ENCODE measurements at places on chromosomes 12 and 14.

- DNase-seq = no peak
Measured at GRCh38 chr12:99453836-99454538, 193.6 kb upstream of the GARIN6 start.

- no peak for DNase-seq
Measured at GRCh38 chr14:20204721-20205120, 14.0 kb downstream of the OR11G2 start.

DNA sequence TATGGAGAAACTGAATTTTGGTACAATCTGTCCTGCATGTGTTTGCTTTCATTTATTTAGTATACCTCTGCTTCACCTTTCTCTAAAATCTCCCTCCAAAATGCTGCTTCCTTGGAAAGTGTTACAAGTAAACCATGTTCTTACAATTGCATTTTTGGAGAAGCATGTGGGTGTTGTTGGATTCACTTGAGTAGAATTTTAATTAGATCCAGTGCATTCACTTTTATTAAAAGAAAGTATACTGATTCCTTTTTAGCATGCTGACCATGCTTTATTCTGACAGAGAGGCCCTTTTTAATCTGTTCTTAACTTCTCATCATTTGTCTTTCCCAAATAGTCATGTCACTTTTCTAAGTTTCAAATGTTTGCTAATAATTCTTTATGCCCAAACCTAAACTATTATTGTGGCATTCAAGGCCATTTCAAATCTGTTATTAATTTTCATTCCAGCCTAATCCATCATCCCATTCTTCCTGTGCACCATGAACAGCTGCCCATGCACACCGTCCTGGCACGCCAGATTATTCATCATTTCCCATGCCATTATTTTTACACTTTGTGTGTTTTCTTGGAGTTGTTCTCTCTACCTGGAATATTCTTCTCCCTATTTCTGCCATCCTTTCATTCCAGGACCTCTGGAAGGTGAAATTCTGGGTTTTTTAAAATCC lies 90.7 kb downstream of the METTL25 start:
- DNase-seq = peak; percentile 3

- no peak for DNase-seq
Measured at GRCh38 chr12:131346555-131347344, 364.1 kb upstream of the SFSWAP start.

GRCh38 chr14:59197695-59198262 lies 9.3 kb downstream of the DAAM1 start:
- DNase-seq = no peak

- DNase-seq = no peak
Measured at GRCh38 chr12:4134448-4135263, 138.9 kb upstream of the CCND2 start.

- no peak for DNase-seq
Measured at GRCh38 chr14:76516884-76517283, 140.9 kb downstream of the ESRRB start.

DNA sequence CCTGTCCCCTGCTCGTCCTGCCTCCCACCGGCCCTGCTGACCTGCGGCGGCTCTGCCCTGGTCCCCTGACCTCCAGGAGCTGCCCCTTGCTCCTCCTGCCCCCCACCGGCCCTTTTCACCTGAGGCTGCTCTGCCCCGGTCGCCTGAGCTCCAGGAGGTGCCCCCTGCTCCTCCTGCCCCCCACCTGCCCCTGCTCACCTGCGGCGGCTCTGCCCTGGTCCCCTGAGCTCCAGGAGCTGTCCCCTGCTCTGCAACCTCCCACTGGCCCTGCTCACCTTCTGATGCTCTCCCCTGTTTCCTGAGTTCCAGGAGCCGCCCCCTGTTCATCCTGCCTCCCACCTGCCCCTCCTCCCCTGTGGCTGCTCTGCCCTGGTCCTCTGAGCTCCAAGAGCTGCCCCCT lies 101.3 kb downstream of the TMEM121 start:
- no peak for DNase-seq
